ENCODE measurements at places on chromosomes 16 and 17.

GRCh38 chr16:57508035-57508425 is 21.7 kb upstream of the DOK4 start:
- DNase-seq = no peak

DNA sequence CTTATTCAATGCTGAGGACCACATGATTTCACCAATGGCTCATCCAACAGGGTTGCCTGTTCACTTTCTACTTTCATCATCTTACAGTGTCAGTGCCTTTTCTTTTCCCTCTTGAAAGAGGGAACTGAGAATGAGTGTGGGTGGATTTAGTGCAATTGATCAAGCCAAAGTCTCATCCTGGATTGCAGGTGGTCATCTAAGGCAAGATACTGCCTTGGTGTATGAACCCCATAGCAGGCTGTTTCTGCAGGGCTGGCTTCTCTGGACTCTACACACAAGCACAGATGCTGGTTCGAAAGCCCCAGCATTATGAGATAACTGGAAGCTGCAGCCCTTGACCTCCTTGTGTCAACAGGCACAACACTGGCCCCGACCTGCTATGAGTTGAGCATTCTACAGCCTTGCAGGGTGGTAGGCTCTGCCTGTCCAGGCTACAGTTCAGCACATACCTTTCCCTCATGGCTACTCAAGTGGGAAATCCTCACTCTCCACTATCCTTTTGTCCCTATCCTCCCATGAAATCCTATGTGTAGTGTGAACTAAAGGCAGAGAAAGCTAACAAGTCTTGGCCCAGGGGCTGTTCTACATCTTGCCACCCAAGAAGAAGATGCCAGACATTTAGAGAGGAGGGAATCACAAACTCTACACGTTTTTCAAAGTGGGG is 358.7 kb downstream of the SLC39A11 start:
- no peak for DNase-seq

DNA sequence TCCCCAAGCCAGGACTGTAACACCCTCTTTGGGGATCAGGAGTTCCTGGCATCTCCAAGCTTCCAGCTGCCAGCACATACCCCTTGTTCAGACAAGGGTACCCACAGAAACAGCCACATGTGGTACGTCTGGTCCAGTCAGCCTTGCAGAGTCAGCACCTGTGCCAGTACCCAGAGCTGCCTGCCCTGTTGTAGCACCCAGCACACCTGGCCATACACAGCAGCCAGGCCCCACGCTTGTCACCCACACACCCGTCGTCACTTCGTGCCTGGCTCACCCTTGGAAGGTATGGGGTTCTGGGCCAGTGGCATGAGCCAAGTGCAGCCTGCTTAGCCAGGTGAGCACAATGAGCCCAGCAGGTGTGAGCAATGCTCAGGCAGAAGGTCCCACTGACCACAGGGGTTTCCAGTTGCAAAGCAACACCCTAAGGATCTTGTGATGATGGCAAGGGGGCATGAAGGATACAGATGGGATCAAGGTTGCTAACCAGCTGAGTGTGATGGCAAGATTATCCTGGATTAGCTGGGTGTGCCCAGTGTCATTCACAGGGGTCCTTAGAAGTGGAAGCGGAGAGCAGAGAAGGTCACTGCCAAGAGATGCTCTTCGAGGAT is 202.3 kb downstream of the CPPED1 start:
- no peak for DNase-seq

GRCh38 chr16:3356118-3356517 is 429 bp downstream of the OR2C1 start:
- DNase-seq = no peak

- no peak for DNase-seq
These were observed 658.6 kb upstream of the RBFOX1 start for GRCh38 chr16:6674071-6674470.

- no peak for DNase-seq
These were observed 353.0 kb upstream of the ZFHX3 start for GRCh38 chr16:73400951-73401350.

GRCh38 chr17:36645422-36645821 is 44.0 kb downstream of the MRM1 start:
- no peak for DNase-seq
